Activated T-cell treated with anti-CD3 and anti-CD28 coated beads for 48 hours (primary cell): ENCODE measurements at places on chromosomes 16 and 17.

DNA sequence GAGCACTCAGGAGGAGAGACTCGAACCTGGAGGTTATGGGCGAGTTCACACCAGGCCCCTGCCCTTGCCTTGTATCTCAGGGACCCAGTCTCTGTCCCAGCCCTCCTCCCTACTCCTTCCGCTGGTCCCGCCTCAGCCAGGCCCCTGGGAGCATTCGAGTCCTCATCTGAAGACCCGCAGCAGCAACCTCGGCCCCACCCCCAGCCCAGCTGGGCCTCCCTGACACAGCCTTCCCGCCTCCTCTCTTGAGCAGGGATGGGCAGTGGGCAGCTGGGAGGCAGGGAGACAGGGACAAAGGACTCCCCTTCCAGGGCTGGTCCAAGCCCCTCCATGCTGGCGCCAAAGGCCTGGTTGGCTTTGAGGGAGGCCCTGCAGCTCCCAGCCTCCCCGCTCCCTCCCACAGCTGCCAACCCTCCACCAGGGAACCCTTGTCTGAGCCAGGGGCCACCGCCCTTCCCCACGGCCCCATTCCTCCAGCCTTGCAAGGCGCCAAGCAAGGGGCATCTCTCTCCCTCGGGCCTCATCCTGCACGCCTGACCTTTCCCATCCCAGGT, 15.4 kb upstream of the ZC3H18 start:
- DNase-seq: no peak

DNA sequence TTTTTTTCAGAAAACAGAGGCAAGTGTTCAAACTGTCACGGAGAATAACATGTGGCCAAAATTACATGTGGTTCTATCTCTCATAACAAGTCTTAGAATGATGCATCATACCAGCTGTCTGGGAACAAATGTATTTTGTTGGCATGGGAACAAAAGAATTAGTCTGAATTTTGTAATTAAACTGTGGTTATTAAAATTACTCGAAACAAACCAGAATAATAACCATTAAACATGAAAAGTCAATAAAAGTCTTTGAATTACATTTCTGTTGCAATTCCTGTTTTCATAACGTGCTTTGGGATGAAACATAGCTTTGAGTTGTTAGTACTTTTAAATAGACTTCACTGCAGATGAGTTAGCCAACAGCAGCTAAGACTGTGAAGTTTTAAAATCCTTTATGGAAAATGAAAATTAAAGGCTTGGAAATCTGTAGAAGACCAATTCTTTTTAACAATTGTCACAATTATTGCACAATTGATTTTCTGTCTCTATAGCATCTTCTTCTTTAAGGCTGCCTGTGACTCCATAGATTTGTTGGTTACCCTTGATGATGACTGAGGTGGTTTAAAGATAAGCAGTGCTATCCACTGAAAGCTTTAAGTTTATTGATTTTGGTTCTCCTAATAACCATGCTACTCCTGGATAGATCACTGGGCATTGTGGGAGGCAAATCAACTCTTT, 117.9 kb upstream of the AXIN2 start:
- DNase-seq: no peak

- no peak for DNase-seq
Observed at GRCh38 chr16:31129568-31130335, 5.8 kb downstream of the PRSS8 start.

DNA sequence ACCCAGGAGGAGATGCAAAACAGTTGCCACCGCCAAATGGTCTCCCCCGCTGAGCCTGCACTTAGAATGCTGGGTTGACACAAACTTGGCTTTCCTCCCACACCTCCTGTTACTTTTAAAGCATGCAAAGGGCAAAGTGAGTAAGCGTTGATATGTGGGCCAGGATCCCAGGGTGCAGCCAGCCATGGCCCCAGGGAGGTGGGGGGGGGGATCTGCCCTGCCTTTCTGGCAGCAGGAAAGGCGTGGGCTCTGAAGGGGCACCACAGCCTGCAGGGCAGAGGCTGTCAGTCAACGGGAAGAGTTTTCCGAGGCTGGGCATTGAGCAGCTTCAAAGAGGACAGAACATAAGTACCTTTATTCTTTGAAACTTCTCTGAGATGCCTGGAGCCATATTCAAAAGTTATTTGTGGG, 142.3 kb downstream of the ABCC12 start:
- DNase-seq: no peak

DNA sequence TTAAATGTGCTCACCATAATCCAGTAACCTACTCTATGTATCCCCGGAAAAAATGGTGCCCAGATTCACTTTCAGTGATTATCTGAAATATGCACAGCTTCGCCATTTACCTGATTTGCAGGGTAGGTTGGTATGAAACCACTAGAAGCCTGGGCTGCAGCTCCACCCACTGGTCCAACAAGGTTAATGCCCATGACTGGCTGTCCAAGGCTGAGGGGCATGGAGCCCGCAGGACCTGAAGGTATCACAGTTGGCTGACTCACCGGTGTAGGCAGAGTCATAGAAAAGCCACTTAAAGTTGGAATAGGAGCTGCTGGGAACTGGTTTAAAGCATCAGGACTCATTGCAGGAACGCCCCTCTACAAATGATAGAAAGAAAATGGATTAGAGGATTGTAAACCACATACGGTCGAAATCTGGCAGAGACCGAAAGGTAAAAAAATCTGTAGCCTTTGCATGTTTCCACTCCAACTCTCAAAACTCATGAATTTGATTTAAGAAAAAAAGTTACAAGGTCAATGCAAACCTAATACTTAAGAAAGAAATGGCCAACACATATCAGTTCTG, 38.6 kb downstream of the SYNRG start:
- DNase-seq: peak; percentile 21

- DNase-seq: no peak
Observed at GRCh38 chr16:22325598-22326368, 28.6 kb downstream of the POLR3E start.

- no peak for DNase-seq
Observed at GRCh38 chr17:60941028-60941427, 263.4 kb downstream of the BCAS3 start.
